ENCODE measurements at places on chromosomes 12 and 14.

- no peak for DNase-seq
Measured at GRCh38 chr14:73795466-73795865, 56.2 kb upstream of the PTGR2 start.

DNA sequence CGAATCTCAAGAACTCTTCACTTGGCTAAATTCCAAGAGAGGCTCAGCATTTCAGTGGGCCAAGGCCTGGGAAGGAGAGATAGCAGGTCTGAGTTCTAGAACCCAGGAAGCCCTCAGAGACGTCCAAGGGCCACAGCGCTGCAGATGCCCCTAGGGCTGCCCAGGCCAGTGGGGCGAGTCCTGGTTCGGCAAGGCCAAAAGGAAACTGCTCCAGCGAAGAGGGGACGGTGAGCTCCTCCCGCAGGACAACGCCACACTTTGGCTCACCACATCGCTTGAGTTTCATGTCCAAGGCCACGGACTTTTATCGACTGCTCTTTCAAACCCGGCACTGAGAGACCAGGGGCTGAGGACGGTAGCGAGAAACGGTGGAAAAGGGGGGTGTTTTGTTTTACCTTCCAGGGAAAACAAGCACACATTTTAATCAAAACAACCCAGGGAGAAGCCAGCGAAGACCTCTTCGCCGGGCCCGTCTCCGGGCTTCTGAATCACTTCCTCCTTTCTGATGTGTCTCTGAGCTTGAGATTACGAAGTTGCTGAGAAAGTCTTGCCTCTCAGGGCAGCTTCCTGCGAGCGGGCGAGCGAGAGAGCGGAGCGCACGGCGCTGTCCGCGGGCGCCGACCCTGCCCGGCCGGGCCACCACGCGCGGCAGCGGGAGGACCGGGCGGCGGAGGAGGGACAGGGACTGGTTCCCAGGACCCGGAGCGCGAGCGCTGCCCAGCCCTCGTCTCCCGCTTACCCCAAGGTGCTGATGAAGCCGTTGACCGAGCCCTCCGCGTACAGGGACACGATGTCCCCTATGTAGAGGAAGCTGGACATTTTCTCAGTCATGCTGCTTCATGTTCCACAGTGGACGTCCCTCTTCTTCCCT lies 808 bp downstream of the ITPR2 start:
- peak; percentile 78 for DNase-seq

- no peak for DNase-seq
Measured at GRCh38 chr12:28814246-28814645, 334.8 kb upstream of the FAR2 start.

GRCh38 chr14:91144425-91145145 lies 30.7 kb downstream of the DGLUCY start:
- no peak for DNase-seq

DNA sequence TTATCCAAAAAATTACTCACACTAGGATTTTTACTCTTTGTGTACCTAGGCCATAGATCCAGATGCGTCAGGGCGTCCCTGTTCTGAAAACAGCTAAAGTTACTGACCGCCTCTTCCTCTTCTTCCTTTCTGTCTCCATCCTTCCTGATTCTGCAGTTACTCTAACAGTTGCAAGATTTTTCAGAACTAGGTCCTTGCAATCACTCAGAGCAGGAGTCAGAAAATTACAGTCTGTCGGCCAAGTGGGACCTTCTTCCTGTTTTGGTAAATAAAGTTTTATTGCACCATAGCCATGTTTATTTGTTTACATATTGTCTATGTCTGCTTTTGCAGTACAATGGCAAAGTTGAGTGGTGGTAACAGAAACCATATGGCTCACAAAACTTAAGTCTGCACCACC lies 25.6 kb upstream of the FGF6 start:
- no peak for DNase-seq

- no peak for DNase-seq
Measured at GRCh38 chr12:116528065-116528464, 31.1 kb upstream of the MAP1LC3B2 start.

GRCh38 chr12:66971816-66972215 lies 292.9 kb upstream of the GRIP1 start:
- no peak for DNase-seq

- DNase-seq, result no peak
Measured at GRCh38 chr12:21221778-21222177, 90.8 kb downstream of the SLCO1B1 start.

DNA sequence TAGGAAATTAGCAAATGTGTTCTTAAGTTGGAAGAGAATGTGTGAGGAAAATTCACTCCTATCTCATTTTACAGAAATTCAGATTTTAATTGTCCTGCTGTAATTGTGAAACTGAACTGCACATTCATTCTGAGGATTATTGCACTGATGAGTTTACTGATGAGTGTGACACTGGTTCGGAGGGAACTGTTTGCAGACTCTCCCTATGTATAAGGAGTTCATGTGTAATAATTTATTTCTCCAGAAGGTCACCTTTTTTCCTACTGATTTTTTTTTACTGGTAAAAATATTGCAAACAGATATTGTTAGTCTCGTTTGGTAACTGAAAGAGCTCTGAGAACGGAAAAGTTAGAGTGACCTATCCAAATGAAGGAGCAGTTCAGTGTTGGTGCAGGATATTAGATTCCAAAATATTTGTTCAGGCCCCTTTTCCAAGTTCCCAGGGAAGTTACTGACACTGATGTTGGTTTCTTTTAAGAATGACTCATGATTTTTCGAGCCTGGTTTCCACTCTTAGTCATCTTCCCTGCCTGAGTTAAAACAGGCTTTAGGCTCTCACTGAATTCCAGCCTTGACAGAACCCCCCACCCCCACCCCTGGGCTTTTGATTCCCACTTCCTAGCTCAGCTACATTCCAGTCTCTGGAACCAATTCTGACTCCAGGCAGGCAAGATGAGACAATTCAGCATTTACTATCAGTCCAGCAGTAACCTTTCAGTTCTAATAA lies 18.4 kb downstream of the ANO6 start:
- peak; percentile 42 for DNase-seq

DNA sequence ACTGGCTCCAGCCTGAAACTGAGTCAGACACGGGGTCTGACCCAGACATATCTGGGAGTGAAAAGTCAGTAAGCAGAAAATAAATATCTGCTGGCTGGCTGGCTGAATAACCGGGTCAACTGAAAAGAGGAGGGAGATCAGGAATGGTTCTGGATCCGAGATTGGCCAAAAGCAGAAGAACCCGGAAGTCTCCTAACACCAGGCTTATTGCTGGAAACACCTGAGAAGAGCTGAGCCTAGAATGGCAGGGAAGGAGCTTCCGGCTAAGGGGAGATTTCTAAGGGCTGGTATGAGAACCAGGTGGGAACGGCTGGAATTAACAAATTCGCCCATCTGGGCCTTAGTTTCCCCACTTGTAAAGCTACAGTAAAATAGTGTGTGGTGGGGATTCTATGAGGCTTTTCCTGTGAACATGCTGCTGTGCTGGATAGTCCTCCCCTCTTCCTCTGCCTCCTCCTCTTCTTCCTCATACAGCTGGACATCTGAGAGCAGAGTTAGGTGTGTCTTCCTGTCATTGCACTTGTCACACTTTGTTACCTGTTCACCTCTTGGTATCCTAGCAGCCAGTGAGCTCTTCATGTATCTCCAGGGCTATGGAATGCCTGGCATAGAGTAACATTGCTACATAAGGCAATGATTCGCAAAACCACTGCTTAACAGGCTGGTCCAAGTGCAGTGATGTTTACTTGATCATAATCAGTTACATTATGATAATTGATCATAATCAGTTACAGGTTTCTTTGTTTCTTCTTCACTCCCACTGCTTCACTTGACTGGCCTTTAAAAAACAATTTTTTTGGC lies 2.0 kb upstream of the SHMT2 start:
- DNase-seq, result no peak

GRCh38 chr14:61179796-61180398 lies 101.2 kb downstream of the TMEM30B start:
- DNase-seq, result no peak

- no peak for DNase-seq
Measured at GRCh38 chr12:104478396-104479122, 21.8 kb downstream of the CHST11 start.

GRCh38 chr12:7411343-7411742 lies 32.6 kb downstream of the CD163L1 start:
- no peak for DNase-seq

DNA sequence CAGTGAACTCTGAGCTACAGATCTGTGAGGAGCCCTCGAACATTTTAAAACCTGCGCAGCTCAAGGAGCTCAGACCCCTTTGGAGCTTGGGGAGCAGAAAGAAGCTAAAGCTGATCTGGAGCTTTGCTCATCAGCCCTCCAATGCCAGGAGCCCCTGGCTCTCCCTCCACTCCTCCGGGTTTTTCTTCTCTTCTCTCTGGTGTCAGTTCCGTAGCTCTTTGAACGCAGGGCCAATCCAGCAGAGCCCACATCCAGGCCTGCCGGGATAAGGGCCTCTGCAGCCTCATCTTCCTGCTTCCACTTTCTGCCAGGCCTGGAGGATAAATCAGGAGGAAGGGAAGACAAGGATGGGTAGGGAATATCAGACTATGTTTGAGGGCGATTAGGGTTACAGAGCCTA lies 6.0 kb downstream of the HOXC4 start:
- no peak for DNase-seq

- no peak for DNase-seq
Measured at GRCh38 chr14:100384819-100385813, 62.0 kb downstream of the SLC25A47 start.

- DNase-seq, result no peak
Measured at GRCh38 chr12:119989731-119990381, 820 bp downstream of the BICDL1 start.

- no peak for DNase-seq
Measured at GRCh38 chr14:30015489-30015888, 87.8 kb upstream of the PRKD1 start.

- no peak for DNase-seq
Measured at GRCh38 chr14:100691395-100692056, 35.2 kb upstream of the DLK1 start.

DNA sequence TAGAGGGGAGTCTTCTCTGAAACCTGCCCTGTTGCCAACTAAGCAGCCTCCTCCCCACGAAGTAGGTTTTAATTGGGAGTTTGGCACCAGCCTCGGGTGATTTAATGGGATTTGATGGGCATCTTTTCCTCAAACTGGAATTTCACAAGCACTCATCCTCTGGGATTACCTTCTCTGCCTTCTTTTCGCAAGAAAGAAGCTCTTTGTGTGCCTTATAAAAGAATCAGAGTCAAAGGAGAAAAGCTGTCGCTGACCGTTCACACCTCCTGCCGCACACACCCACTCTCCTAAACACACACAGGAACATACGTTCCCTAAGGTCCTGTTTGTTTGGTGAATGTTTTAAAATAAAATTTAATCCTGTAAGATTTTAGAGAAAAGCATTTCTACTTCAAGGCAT lies 84.0 kb downstream of the PRMT8 start:
- no peak for DNase-seq

DNA sequence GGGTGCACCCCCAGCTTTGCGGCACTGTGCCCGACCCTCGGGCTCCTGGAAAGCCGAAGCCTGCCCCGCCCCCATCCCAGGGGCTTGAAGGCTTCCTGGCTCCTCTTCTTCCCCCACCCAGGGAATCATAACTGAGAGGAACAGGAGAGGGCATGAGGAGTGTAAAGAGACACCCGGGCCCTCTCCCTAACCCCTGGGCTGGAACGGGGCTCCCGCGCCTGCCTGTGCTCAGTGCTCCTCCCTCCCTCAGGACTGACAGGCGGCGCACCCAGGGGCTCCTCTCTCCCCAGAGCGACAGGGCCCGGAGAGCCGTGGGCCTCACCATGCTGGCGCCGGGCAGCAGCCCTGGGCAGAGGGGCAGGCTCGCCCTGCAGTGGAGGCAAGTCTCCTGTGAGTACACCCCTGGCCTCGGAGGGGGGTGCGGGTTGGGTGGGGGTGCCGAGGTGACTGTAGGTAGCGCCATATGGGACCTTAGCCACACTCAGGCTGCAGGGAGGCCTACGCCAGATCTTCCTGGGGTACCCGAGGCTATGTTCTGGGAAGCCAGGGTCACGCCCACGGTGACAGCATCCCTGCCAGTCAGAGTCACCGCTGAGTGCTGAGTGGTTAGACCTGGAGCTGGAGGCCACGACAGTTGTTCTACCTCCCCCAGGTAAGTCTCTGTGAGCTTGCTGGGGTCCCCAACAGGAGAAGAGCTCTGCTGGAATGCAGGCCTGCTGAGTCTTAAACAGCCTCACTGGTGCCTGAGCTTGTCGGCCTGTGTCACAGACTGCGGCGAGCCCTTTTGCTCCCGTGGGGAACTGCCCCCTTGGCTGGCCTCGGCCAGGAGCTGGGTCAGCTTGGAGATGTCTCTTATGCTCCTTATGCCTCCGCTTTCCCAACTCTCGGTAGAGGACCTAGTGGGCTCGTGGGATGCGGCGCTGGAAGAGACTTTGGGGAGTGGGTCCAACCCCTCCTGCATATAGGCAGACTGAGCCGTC lies 7.8 kb downstream of the LRTM2 start:
- DNase-seq, result no peak

- DNase-seq, result no peak
Measured at GRCh38 chr12:109458771-109459208, 18.3 kb downstream of the KCTD10 start.

GRCh38 chr12:79535751-79536150 lies 155.0 kb downstream of the PAWR start:
- DNase-seq, result no peak

GRCh38 chr14:64756712-64757111 lies 52.5 kb downstream of the PLEKHG3 start:
- DNase-seq, result no peak

DNA sequence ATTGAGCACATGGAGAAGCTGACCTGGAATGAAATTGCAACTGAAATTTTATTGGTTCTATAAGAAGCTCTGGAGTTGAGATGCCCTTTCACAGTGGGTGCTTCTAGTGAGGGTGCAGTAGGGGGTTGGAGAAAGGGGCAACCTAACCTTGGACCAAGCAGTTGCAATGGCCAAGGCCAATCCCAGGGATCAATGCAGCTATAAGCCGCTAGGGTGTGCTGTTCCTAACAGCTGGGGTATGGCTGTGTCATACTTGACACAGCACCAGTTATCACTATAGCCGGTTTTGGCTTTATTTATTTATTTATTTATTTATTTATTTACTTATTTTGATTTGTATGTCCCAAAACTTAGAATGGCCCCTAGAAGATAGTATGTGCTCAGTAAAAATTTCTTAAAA lies 505.9 kb downstream of the FLRT2 start:
- peak; percentile 4 for DNase-seq

- DNase-seq, result no peak
Measured at GRCh38 chr14:65906344-65906743, 493.8 kb downstream of the FUT8 start.

GRCh38 chr14:77988970-77989369 lies 181.2 kb upstream of the NRXN3 start:
- no peak for DNase-seq

GRCh38 chr14:95328729-95329503 lies 9.2 kb upstream of the CLMN start:
- no peak for DNase-seq

- DNase-seq, result peak; percentile 35
Measured at GRCh38 chr14:95156161-95157047, 925 bp downstream of the DICER1 start.

GRCh38 chr14:78248501-78249090 lies 78.4 kb downstream of the NRXN3 start:
- DNase-seq, result no peak

DNA sequence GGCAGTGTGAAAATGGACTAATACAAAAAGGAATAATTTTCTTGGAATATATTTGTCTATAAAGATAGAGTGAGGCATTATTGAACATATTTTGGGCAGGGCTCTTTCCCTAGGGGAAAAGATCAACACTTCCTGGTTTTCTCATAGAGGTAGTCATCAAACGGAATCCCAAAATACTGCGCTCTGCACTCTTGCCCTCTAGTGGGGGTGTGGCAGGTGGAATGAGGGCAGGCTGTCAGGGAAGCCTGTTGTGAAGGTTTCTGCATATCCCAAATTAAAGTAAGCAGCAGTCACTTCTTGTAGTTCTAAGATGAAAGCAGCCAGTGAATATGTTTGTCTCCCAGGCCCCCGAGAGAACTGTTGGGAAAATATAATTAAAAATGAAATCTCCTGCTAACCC lies 666.8 kb upstream of the TMEM132C start:
- no peak for DNase-seq
